ENCODE measurements at places on chromosomes 4 and X. TPM values are rescaled to one million over a fixed set of nuclear protein-coding genes. Genes with fewer than 3 reads are reported as not detected.

GRCh38 chr4:88216395-88216794, 58.0 kb upstream of the ABCG2 start:
- DNase-seq = peak; percentile 18
- peaks cover 2% of the 10 kb centered on the region for H3K4me1 ChIP-seq
- no peaks in the 10 kb centered on the region for H3K36me3 ChIP-seq
- no peaks in the 10 kb centered on the region for H3K27me3 ChIP-seq
- H3K27ac ChIP-seq = no peak overlapping the region
- H3K4me3 ChIP-seq = no peak overlapping the region

DNA sequence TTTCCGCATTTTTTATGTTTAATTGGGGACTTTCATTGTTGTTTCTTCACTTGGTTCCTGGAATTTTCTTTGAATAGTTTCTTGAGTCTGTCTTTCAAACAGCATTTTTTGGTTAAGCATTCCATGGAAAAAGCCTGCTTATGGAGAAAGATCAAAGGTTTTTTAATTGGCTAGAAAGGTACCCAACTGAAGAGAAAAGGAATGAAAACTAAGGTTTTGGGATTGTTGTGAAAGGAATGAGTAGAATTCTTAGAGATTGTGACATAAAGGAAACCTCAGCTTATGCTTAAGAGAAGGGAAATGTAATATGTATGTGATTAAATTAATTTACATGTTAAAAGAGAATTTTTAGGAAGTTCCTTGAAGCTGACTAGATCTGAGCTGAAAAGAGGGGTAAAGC, 82.8 kb downstream of the CCKAR start:
- H3K4me1 ChIP-seq = peaks cover 4% of the 10 kb centered on the region
- no peaks in the 10 kb centered on the region for H3K27me3 ChIP-seq
- H3K27ac ChIP-seq = peak overlapping the region; percentile 11
- H3K4me3 ChIP-seq = no peak overlapping the region
- peaks cover 25% of the 10 kb centered on the region for H3K36me3 ChIP-seq

DNA sequence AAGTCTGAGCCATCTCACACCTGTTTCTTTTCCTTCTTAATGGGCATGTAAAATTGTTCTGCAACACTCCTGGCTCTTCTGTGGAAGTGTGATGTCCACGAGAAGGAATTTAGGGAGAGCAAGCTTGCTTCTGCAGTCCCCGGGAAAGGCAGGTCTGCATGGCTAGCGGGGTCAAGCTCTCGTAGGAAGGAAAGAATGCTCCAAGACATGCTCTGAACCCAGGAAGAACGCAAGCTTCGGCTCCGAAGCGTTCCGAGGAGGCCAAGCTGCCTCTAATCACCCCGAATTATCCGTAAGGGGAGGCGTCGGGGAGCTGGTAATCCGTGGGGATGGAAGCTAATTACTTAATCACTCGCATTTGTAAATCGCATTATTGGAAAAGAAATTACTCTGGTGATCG, 177.7 kb downstream of the CRLF2 start:
- DNase-seq = no peak
- no peak overlapping the region for H3K27ac ChIP-seq
- no peaks in the 10 kb centered on the region for H3K36me3 ChIP-seq
- H3K4me1 ChIP-seq = no peaks in the 10 kb centered on the region
- no peak overlapping the region for H3K4me3 ChIP-seq

GRCh38 chr4:83631066-83631465, 95.2 kb downstream of the GPAT3 start:
- peaks cover 13% of the 10 kb centered on the region for H3K27me3 ChIP-seq
- peaks cover 3% of the 10 kb centered on the region for H3K4me1 ChIP-seq
- H3K27ac ChIP-seq = no peak overlapping the region
- DNase-seq = peak; percentile 38
- H3K4me3 ChIP-seq = no peak overlapping the region
- no peaks in the 10 kb centered on the region for H3K36me3 ChIP-seq

GRCh38 chr4:1082215-1083182, 30.9 kb downstream of the RNF212 start:
- H3K27ac ChIP-seq = peak overlapping the region; percentile 73
- H3K4me1 ChIP-seq = peaks cover 18% of the 10 kb centered on the region
- peak overlapping the region; percentile 16 for H3K4me3 ChIP-seq

- no peaks in the 10 kb centered on the region for H3K27me3 ChIP-seq
- peak overlapping the region; percentile 46 for H3K4me3 ChIP-seq
- no peak overlapping the region for H3K27ac ChIP-seq
- H3K36me3 ChIP-seq = no peaks in the 10 kb centered on the region
- DNase-seq = peak; percentile 91
These were observed 19.8 kb upstream of the PLCXD1 start for GRCh38 chrX:261167-261918.

GRCh38 chr4:17771284-17771908, 10.0 kb downstream of the FAM184B start:
- H3K36me3 ChIP-seq = no peaks in the 10 kb centered on the region
- no peak for DNase-seq
- H3K27ac ChIP-seq = no peak overlapping the region
- no peak overlapping the region for H3K4me3 ChIP-seq
- H3K4me1 ChIP-seq = no peaks in the 10 kb centered on the region
- no peaks in the 10 kb centered on the region for H3K27me3 ChIP-seq

DNA sequence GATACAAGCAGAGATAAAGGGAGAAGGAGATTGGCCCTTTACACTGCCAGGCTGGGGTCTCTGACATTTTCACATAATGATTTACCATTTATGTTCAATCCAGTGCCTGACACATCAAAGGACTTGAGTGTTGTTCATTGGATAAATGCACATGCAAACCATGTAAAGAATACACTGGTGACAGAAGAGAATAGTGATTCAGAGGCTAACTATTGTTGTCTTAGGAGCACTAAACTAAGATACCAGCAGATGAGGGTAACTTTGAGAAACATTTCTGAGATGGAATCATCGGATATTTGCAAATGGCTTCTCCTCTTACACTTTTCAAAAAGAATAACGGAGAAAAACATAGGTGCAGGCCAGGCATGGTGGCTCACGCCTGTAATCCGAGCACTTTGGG, 67.3 kb upstream of the HHIP start:
- H3K27ac ChIP-seq = peak overlapping the region; percentile 68
- peaks cover 42% of the 10 kb centered on the region for H3K4me1 ChIP-seq
- H3K27me3 ChIP-seq = no peaks in the 10 kb centered on the region
- DNase-seq = no peak
- no peak overlapping the region for H3K4me3 ChIP-seq

DNA sequence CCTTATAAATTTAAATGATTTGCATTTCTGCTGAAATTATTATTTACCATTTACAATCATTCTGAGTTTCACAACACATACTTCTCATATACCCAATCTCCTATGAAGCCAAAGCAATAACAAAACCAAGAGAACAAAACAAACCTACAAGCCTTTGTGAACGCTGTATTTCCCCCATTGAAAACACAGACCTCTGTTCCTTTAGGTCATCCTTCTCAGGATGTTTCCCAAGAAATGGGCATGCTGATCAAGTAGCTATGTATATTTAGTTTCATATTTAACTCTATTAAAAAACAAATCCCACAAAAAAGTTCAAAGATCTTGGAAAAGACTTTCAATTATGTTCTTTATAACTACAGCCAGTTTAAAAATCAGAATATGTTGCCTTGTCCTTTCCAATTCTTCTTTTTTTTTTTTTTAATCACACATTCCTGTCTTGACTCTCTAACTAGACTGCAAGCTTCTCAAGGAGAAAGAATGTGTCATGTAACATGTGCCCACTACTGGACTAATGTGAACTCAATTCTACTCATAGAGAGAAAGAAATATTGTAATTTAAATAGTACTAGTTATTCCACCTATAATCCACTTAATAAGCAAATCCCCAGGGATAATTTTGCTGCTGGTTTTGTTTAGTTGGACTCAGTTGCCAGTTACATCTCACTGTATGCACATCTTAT, 84.3 kb upstream of the PRSS48 start:
- no peak for DNase-seq
- H3K4me3 ChIP-seq = no peak overlapping the region
- H3K27me3 ChIP-seq = no peaks in the 10 kb centered on the region
- H3K4me1 ChIP-seq = peaks cover 20% of the 10 kb centered on the region
- H3K27ac ChIP-seq = no peak overlapping the region

DNA sequence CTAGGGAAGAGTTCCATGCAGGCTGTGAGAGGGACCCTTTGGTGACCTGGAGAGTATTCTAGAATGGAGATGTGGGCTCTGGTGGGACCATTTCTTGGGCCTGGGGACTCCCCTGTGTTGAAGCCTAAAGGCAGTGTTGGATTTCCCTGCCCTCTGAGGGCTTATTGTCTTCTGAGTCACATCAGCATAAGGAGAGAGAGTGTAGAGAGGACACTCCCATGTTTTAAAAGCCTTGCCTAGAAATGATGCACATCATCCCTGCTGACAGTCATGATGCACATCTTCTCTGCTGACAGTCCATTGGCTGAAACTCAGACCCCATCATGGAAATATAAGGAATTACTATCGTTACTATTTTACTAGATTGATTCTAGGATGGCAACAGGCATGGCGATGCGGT, 51.9 kb downstream of the FAM114A1 start:
- H3K36me3 ChIP-seq = peaks cover 81% of the 10 kb centered on the region
- H3K27me3 ChIP-seq = no peaks in the 10 kb centered on the region
- H3K27ac ChIP-seq = peak overlapping the region; percentile 12
- no peaks in the 10 kb centered on the region for H3K4me1 ChIP-seq
- H3K4me3 ChIP-seq = no peak overlapping the region
- peak; percentile 59 for DNase-seq

GRCh38 chr4:85408301-85408700, 66.6 kb upstream of the ARHGAP24 start:
- DNase-seq = no peak
- H3K36me3 ChIP-seq = no peaks in the 10 kb centered on the region
- H3K27ac ChIP-seq = no peak overlapping the region
- H3K4me3 ChIP-seq = no peak overlapping the region

DNA sequence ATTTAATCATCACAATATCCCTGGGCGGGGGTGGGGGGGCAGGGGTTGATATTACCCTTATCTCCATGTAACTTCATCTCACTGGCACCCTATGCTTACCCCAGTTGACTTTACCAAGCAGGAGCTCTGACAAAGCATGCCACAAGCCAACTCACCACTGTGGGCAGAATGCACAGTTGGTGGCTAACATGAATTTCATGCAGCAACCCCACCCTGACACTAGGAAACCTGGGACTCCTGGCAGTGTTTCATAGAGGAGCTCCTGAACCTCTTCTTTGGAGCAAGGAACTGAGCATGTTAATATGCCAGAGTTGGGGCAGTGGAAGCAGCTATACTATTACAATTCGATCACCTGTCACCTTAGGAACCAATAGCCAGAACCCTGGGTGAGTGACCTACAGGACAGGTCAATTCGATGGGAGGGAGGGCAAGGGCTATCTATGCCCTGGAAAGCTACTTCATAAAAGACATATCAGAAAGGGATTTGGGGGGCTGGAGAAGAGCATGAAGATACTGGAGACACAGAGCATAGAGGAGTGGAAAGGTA, 97.2 kb upstream of the ACSL4 start:
- DNase-seq = no peak
- H3K4me3 ChIP-seq = no peak overlapping the region
- H3K27ac ChIP-seq = no peak overlapping the region

GRCh38 chr4:154626793-154627484, 14.5 kb upstream of the FGG start:
- DNase-seq = peak; percentile 85
- peaks cover 3% of the 10 kb centered on the region for H3K4me1 ChIP-seq
- no peaks in the 10 kb centered on the region for H3K36me3 ChIP-seq
- peaks cover 36% of the 10 kb centered on the region for H3K27me3 ChIP-seq
- H3K27ac ChIP-seq = no peak overlapping the region

GRCh38 chrX:31209005-31209628, 137.3 kb upstream of the FTHL17 start:
- H3K27me3 ChIP-seq = no peaks in the 10 kb centered on the region
- no peak overlapping the region for H3K27ac ChIP-seq
- peaks cover 4% of the 10 kb centered on the region for H3K36me3 ChIP-seq
- DNase-seq = peak; percentile 58
- H3K4me3 ChIP-seq = no peak overlapping the region
- H3K4me1 ChIP-seq = peaks cover 3% of the 10 kb centered on the region

DNA sequence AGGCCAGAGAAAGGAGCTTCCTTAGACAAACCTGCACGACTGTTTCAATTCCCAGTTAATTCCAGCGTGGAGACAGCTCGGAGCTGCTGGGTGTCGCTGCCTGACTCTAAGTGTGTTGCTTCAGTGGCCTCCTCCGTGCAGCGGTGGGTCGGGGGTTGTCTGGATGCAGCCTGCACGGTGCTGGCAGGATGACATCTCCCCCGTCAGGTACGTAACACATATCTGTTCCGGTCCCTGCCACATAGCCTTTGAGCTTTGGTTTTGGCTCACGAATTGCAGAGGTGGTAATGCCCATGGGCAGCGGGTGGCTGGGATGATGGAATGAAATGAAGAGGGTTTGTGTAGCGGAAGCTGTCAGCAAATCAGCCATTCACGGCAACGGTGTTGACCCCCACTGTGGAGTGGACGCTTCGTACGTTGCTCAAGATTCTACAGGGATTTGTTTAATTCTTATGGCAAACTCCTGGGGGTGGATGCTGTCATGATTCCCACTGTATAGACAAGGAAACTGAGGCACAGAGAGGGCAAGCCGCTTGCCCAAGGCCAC, 33.7 kb upstream of the HMX1 start:
- peak; percentile 79 for DNase-seq
- H3K27ac ChIP-seq = no peak overlapping the region
- no peaks in the 10 kb centered on the region for H3K4me1 ChIP-seq

DNA sequence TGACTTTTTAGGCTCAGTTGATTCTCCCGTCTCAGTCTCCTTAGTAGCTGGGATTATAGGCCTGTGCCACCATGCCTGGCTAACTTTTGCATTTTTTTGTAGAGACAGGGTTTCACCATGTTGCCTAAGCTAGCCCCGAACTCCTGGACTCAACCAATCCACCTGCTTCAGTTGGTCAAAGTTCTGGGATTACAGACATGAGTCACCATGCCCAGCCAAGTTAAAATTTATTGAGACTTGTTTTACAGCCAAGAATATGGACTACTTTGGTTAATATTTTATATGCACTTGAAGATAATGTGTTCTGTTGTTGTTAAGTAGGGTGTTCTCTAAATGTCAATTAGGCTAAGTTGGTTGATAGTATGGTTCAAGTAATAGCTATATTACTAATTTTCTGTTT, 58.7 kb downstream of the CYTL1 start:
- H3K27me3 ChIP-seq = no peaks in the 10 kb centered on the region
- H3K27ac ChIP-seq = no peak overlapping the region
- no peaks in the 10 kb centered on the region for H3K4me1 ChIP-seq
- H3K36me3 ChIP-seq = no peaks in the 10 kb centered on the region

DNA sequence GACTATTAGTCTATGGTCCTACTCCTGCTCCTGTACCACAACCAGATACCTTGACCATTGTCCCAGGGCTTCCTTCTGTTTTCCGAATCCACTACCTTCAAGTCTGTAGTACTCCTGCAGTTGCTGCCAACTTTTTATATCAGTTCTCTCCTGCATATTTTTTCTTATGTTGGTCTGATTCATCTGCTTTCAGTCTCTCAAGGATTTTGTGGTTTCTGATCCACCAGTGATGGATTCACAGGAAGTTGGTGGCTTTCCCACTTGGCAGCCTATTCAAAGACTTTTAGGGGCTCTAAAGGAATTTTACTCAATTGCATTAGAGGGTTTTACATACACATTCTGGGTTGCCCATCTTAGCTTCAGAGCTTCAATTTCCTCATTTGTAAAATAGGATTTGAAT, 23.6 kb downstream of the KIF4A start:
- H3K4me3 ChIP-seq = no peak overlapping the region
- DNase-seq = no peak
- no peaks in the 10 kb centered on the region for H3K36me3 ChIP-seq
- no peak overlapping the region for H3K27ac ChIP-seq

The TLR2 gene
- 0.36 TPM for total RNA-seq

The PLXNB3 gene
- total RNA-seq = 2.7 TPM

The TCP11X2 gene
- total RNA-seq = not detected

The AMBN gene
- not detected for total RNA-seq

The DOCK11 gene
- total RNA-seq = 26.4 TPM

The RPA4 gene
- 1.1 TPM for total RNA-seq

The DNAJB14 gene
- total RNA-seq = 41.3 TPM

The GIMD1 gene
- total RNA-seq = not detected

The NR3C2 gene
- total RNA-seq = 0.88 TPM

Data from osteoblast (primary cell).